ENCODE measurements at places on chromosomes 2 and 18.

GRCh38 chr2:159226608-159227385 is 59.7 kb downstream of the WDSUB1 start:
- DNase-seq = no peak

DNA sequence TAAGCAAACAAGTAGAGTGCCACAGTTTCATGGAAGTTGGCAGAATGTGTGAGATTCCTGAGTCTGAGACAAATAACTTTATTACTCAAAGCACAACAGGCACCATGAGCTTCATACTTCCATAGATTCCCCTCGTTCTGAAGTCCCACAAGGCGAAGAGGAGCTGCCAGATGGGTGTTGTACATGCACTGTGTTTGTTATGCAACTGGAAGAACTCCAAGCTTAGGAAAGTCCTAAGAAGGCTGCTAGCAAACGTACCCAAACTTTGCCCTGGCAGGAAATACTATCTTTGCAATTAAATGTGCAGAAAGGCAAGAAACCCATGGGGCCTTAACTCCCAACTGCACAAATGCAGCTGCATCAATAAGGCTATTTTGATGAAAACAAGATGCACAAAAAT is 1.6 kb upstream of the GCA start:
- no peak for DNase-seq

GRCh38 chr2:219133976-219134375 is 26.6 kb downstream of the NHEJ1 start:
- DNase-seq = no peak

DNA sequence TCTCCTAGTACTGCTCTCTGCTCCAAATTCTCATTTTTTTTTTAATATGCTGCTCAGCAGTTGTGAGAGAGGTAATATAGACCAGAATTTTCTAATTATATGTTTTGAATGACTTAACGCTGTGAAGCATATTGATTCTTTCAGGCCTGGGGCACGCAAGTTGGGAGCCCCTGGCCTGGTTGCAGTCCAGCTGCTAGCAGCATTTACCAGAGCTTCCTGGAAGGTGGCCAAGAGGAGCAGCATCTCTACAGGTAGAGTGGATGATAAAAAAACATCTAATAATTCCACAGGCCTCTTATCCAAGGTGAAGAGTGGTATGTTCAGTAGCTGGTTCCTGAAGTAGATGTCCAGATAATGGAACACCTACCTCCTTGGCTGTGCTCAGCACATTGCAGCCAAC is 7.3 kb upstream of the UGP2 start:
- no peak for DNase-seq

DNA sequence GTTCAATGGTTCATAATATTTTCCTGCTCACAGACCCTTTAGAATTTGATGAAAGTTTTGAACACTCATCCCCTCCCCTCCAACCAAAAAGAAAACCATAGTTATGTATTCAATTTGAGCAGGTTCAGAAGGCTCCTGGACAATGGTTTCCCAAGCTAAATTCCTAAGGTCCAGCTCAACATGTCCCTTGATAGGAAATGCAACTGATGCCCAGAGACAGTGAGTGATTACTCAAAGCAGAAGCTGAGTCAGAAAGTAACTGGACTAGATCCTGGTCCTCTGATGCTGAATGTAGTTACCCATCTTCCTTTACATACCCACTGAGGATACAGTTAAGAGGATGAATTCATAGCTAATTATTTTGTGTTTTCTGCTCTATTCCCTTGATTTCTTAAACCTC is 218.9 kb upstream of the NCKAP5 start:
- no peak for DNase-seq

GRCh38 chr18:48723016-48723415 is 184.2 kb downstream of the CTIF start:
- DNase-seq = no peak

DNA sequence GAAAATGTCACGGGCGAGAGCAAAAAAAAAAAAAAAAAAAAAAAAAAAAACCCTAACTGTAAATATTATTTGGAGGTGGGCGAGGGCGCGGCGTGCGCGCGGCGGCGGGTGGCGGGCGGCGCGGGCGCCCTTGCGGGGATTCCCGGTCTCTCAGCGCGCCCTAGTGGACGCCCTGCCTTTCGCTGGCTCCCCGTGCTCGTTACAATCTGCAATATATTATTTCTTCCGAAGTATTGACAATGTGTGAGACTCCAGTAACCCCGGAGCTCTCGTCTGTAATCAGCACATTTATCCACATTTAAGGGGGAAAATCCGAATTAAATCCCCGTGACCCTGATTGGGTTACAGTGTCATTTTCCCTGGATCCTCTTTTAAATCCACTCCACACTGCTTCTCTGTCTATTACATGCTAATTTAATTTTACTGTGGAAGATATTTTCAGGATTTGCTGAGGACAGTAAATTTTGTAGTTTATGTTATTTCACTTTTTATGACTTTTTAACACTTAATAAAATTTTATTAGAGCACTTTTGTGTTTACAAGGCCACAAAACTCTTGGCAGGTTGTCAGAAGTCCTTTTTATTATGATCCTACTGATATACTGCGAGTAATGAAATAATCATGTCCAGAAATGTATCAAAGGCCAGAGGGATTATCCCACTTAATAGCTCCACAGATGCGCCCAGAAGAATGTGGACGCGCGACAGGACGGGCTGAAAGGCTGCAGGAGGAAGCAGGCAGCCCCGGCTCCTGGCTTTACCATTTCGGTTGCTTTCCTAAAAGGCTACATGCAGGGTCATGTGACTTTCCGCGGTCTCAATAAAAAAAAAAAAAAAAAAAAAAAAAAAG is 369.1 kb downstream of the MTX2 start:
- peak; percentile 40 for DNase-seq

DNA sequence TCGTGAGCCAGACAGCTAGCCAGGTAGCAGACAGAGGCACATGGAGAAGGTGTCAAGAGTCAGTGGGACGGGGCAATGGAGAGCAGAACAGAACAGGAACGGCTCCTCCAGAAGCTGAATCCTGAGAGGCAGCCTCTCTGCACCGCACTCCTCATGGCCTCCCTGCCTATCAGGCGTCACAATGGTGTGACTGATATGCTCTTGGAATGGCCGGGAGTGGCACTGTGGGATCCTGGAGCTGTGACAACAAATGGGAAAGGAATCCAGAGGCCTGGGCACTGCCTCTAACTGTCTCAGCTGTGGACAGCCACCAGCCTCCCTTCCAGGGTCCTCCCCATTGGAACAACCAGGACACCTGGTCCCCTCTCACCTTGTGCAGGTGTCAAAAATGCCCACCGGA is 89.1 kb upstream of the ID2 start:
- DNase-seq = no peak

GRCh38 chr2:129780316-129781270 is 198.9 kb upstream of the RAB6C start:
- no peak for DNase-seq

Measured in stimulated activated CD8-positive, alpha-beta memory T cell treated with anti-CD3 and anti-CD28 coated beads, Interleukin-15, amount 100 ng/mL, for 48 hours (primary cell).